ENCODE measurements at places on chromosomes 11 and 22. TPM values are rescaled to one million over a fixed set of nuclear protein-coding genes. Genes with fewer than 3 reads are reported as not detected.
A peak's percentile ranks its signal among the peaks of the same experiment; 100 is the strongest.

DNA sequence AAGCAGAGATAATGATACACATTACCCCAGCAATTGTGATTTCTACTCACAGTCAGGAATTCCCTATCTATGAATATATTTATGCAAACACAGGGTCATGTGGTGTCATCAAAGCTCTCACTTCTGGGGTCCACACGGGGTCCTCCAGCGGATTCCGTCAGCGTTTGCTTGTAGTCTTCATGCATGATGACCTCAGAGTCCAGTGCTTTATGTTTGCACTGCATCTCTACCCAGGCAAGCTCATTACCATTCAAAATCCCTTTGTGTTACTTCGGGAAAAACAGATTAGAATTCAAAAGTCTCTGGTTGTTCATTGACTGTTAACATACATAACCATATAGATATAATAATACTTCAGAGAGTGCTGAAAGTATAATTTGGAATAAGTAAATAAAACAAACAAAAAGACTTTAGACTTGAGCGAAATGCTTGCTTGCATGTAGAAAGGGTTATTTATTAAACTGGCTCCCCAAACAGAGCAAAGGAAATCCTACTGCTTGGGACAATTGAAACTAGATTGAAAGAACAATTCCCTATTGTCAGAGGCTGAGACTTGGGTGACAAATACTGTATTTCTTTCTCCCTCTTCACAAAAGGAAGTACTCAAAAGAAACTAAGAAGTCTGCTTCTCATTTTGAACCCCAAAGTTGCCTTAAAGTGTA is 423.1 kb downstream of the ETS1 start:
- no peak overlapping the region for H3K27ac ChIP-seq
- no peaks in the 10 kb centered on the region for H3K4me1 ChIP-seq
- H3K36me3 ChIP-seq: no peaks in the 10 kb centered on the region
- H3K27me3 ChIP-seq: no peaks in the 10 kb centered on the region
- H3K4me3 ChIP-seq: no peak overlapping the region

DNA sequence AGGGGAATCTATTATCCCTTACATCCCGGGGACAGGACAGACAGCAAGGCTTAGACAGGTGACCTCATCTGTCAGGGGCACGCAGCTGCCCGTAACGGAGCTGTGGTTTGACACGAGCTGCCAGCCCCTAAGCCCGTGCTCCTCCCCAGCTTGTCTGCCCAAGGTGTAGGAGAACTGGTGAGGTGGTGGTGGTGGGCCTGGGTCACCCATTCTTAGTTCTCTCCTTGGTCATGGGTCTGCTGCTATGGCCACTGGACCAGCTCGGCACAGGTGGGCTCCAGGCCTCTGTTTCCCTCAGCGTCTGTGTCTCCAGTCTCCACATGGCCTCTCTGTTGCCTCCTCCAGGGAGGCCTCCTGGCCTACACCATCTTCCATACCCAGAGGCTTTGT is 5.4 kb downstream of the PARVG start:
- H3K4me3 ChIP-seq: no peak overlapping the region
- no peaks in the 10 kb centered on the region for H3K36me3 ChIP-seq
- H3K27me3 ChIP-seq: no peaks in the 10 kb centered on the region
- DNase-seq: no peak
- no peak overlapping the region for H3K27ac ChIP-seq
- H3K4me1 ChIP-seq: no peaks in the 10 kb centered on the region

GRCh38 chr11:1570896-1571759 is 943 bp downstream of the DUSP8 start:
- no peaks in the 10 kb centered on the region for H3K36me3 ChIP-seq
- peak overlapping the region; percentile 40 for H3K4me3 ChIP-seq
- H3K27me3 ChIP-seq: no peaks in the 10 kb centered on the region

DNA sequence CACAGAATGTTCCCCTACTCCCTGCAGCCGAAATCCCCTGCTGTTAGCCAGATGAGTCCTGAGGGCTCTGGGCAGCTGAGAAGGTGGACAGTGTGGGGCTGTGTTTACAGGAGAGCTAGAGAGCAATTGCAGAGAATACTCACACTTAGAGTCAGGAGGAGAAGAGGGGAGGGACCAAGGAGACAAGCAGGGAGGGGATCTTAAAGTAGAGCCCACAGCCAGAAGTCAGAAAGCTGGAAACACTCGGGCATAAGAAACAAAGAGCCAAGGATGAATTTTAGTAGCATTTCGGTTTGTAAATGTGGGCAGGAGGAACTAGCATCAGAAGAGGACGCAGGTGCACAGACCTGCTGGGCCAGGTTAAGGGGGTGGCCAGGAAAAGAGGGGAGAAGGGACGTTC is 1435.9 kb downstream of the BRD1 start:
- H3K36me3 ChIP-seq: no peaks in the 10 kb centered on the region
- DNase-seq: no peak
- no peak overlapping the region for H3K4me3 ChIP-seq
- no peaks in the 10 kb centered on the region for H3K27me3 ChIP-seq

GRCh38 chr11:85040166-85040565 is 587.0 kb downstream of the DLG2 start:
- no peak for DNase-seq
- H3K36me3 ChIP-seq: no peaks in the 10 kb centered on the region
- no peak overlapping the region for H3K4me3 ChIP-seq
- no peak overlapping the region for H3K27ac ChIP-seq

- DNase-seq: no peak
- peaks cover 7% of the 10 kb centered on the region for H3K4me1 ChIP-seq
- no peak overlapping the region for H3K27ac ChIP-seq
- H3K27me3 ChIP-seq: no peaks in the 10 kb centered on the region
- H3K36me3 ChIP-seq: no peaks in the 10 kb centered on the region
Measured at GRCh38 chr22:39132871-39133524, 19.5 kb downstream of the CBX7 start.

DNA sequence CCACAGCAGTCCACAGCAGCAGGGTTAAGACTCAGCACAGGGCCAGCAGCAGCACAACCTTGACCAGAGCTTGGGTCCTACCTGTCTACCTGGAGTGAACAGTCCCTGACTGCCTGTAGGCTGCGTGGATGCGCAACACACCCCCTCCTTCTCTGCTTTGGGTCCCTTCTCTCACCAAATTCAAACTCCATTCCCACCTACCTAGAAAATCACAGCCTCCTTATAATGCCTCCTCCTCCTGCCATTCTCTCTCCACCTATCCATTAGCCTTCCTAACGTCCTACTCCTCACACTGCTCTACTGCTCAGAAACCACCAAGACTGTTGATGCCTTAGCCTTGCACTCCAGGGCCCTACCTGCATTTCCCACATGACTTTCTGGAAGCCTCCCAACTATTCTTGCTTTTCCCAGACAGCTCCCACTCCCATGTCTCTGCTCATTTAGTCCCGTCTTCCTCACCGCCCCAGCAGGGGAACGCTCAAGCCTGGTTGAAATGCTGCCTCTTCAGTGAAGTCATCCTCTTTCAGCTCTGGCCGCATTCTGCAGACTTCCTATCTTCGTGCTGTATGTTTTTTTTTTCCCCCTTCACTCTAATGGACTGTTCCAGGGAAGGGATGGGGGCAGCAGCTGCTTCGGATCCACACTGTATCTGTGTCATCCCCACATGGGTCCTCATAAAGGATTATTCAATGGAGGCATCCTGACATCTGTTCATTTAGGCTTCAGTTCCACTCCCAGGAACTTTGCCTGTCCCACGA is 3.3 kb downstream of the IL18BP start:
- no peak for DNase-seq
- no peak overlapping the region for H3K4me3 ChIP-seq
- no peaks in the 10 kb centered on the region for H3K27me3 ChIP-seq
- peaks cover 8% of the 10 kb centered on the region for H3K36me3 ChIP-seq
- H3K4me1 ChIP-seq: 0 out of 2 replicates have a peak, but pooled peaks cover 5% of the 10 kb centered on the region
- H3K27ac ChIP-seq: no peak overlapping the region

Gene NXPE2
- total RNA-seq: not detected

GRCh38 chr22:38700270-38700788 is 414 bp downstream of the JOSD1 start:
- H3K4me3 ChIP-seq: peak overlapping the region; percentile 75
- peak overlapping the region; percentile 90 for H3K27ac ChIP-seq
- H3K4me1 ChIP-seq: peaks cover 15% of the 10 kb centered on the region
- no peaks in the 10 kb centered on the region for H3K27me3 ChIP-seq
- no peak for DNase-seq
- no peaks in the 10 kb centered on the region for H3K36me3 ChIP-seq

GRCh38 chr11:44771841-44772240 is 45.1 kb downstream of the TSPAN18 start:
- H3K36me3 ChIP-seq: no peaks in the 10 kb centered on the region
- peaks cover 12% of the 10 kb centered on the region for H3K4me1 ChIP-seq
- no peak overlapping the region for H3K27ac ChIP-seq
- H3K27me3 ChIP-seq: no peaks in the 10 kb centered on the region
- no peak for DNase-seq

Gene TBCEL
- 23.2 TPM for total RNA-seq

Gene DSCAML1
- 1.6 TPM for total RNA-seq

GRCh38 chr22:37501610-37502341 is 15.6 kb upstream of the MFNG start:
- H3K4me3 ChIP-seq: no peak overlapping the region
- no peaks in the 10 kb centered on the region for H3K27me3 ChIP-seq
- peak overlapping the region; percentile 77 for H3K27ac ChIP-seq
- DNase-seq: no peak
- H3K4me1 ChIP-seq: peaks cover 67% of the 10 kb centered on the region
- no peaks in the 10 kb centered on the region for H3K36me3 ChIP-seq

Data from Panc1 (cell line).